Foreskin fibroblast (primary cell): ENCODE measurements at places on chromosomes 4 and X.

- no peak for DNase-seq
These were observed 19.8 kb upstream of the XG start for GRCh38 chrX:2732076-2732475.

DNA sequence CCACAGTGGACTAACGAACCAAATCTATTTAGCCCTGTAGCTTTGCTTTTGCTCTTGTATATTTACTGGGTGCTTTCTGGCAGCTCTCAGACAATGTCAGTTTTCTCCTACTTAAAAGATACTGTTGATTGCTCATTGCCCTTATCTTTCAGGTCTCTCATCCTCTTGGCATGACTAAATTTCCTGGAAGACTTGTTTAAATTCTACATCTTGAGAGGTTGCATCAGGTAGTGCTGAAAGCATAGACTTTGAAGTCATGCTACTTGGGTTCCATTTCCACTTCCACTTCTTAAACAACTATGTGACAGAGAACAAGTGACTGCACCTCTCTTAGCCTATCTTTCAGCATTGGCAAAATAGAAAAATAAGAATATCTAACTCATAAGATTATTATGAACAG lies 8.4 kb downstream of the TDO2 start:
- DNase-seq, result no peak

GRCh38 chrX:2701600-2701999 lies 10.5 kb downstream of the CD99 start:
- no peak for DNase-seq

GRCh38 chr4:174156239-174156826 lies 127.1 kb downstream of the FBXO8 start:
- peak; percentile 74 for DNase-seq

GRCh38 chr4:56410247-56411062 lies 23.2 kb upstream of the AASDH start:
- DNase-seq, result peak; percentile 93

- DNase-seq, result peak; percentile 36
These were observed 979 bp downstream of the EFNB1 start for GRCh38 chrX:68829582-68830418.

- DNase-seq, result peak; percentile 16
These were observed 72.4 kb downstream of the PAPSS1 start for GRCh38 chr4:107647591-107647990.

DNA sequence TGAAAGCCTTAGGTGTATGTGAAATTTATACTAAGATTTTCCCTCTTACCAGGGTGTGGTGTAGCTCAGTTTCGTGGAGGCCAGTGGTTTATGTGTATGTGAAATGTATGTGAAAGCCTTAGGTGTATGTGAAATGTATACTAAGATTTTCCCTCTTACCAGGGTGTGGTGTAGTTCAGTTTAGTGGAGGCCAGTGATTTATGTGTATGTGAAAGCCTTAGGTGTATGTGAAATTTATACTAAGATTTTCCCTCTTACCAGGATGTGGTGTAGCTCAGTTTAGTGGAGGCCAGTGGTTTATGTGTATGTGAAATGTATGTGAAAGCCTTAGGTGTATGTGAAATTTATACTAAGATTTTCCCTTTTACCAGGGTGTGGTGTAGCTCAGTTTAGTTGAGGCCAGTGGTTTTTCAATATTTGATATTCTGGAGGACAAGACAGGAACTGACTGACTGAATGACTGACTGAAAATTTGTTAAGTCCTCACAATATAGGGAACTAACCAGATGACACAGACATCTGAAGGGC lies 143.7 kb downstream of the NEXMIF start:
- no peak for DNase-seq

GRCh38 chr4:163556177-163556576 lies 61.7 kb downstream of the TMA16 start:
- DNase-seq, result no peak

DNA sequence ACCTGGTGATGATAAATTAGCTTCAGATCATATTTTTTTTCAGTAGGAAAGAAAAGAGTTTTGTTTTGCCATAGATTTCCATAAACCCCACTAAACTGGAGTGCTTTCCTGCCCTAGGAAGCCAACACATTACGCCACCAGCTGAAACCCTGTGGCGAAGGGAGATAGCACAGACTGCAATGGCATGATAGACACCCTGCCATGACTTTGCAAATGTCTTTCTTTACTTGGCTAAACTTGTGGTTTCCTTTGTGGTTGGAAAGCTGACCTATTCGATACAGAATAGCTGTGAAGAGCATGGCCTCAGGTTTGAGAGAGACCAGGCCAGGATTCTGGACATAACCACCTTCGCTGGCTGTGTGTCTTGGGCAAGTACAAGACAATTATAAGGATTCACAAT lies 19.1 kb downstream of the MFAP3L start:
- DNase-seq, result no peak

DNA sequence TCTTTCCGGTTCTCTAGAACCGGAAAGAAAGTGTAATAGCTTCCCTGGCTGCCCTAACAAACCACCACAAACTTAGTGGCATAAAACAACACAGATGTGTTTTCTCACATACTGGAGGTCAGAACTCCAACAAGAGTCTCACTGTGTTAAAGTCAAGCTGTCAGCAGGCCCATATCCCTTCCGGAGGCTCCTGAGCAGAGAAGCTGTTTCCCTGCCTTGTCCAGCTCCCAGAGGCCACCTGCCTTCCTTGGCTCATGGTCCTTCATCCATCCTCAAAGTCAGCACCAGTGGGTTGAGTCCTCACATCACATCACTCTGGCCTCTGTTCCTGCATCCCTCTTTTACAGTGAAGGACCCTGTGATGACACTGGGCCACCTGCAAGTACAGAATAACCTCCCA lies 49.8 kb upstream of the HMX1 start:
- DNase-seq, result no peak

- no peak for DNase-seq
These were observed 359.1 kb downstream of the ZNF674 start for GRCh38 chrX:46185923-46186810.

GRCh38 chr4:22103768-22104167 lies 155.2 kb upstream of the KCNIP4 start:
- DNase-seq, result no peak
